ENCODE measurements at places on chromosomes 5 and 9. TPM values are rescaled to one million over a fixed set of nuclear protein-coding genes. Genes with fewer than 3 reads are reported as not detected.

GRCh38 chr9:23702311-23702922 lies 123.6 kb downstream of the ELAVL2 start:
- H3K27me3 ChIP-seq, result no peaks in the 10 kb centered on the region
- H3K27ac ChIP-seq, result no peak overlapping the region
- no peak for DNase-seq
- H3K36me3 ChIP-seq, result no peaks in the 10 kb centered on the region

DNA sequence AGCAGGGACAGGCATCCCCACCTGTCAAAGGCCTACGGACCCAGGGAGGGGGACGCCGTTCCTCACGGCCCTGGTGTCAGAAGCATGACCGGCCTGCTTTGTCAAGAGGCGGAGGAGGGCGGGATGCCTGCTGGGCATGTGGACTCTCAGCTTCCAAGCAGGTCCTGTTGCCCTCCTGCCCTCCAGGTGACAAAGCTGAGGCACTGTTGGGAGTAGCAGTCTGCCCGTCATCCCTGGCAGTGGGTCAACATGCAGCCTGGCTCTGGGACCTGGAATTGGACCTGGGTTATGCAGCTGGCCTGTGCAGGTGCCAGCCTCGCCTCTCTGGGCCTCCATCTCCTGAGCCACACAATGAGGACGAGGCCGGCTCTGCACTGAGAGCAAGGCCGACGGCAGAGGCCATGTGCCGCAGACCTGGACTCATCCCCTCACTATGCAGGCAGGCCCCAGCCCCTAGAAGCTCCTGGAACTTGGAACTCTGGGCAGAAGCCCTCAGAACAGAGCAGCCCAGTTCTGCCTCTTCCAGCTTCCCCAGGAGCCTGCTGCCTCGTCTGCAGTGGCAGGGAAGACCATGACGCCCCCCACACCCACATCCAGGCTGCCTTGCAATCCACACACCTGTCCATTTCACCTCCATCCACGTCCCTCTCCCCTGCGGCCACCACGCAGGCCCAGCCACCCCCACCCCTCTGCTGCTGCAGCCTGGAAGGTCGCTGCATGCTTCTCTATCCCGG lies 20.8 kb upstream of the FCN1 start:
- peaks cover 27% of the 10 kb centered on the region for H3K27me3 ChIP-seq
- no peak overlapping the region for H3K4me3 ChIP-seq
- no peak for DNase-seq
- no peaks in the 10 kb centered on the region for H3K4me1 ChIP-seq
- H3K36me3 ChIP-seq, result no peaks in the 10 kb centered on the region
- H3K27ac ChIP-seq, result no peak overlapping the region

DNA sequence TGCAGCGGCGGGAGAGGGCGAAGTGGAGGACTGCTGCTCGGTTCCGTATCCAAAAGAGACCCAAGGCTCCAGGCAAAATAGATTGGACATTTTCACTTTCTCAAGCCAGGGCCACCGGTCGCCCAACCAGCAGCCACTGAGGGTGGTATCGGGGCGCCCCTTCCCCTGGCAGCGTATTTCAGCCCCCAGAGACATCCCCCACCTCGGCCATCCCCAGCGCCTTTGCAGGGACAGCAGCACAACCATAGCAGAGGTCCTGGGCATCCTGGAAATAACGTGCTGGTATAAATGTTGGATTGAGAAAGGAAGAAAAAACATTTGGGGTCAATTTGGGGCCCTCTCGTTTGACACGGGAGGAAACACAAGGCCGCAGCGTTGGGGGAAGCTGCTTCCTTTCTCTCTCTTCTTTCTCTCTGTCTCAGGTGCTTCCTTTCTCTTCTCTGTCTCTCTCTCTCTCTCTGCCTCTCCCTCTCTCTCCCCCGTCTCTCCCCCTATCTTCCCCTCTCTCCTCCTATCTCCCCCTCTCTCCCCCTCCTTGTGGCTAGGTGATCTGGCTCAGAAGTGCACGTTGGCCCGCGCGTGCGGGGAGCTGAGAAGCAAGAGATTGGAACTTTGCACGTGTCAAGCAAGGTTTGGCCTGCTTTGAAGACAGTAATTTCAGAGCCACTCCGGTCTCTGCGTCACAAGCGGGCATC lies 624 bp upstream of the RETREG1 start:
- DNase-seq, result no peak
- H3K27me3 ChIP-seq, result peaks cover 30% of the 10 kb centered on the region
- H3K27ac ChIP-seq, result no peak overlapping the region

DNA sequence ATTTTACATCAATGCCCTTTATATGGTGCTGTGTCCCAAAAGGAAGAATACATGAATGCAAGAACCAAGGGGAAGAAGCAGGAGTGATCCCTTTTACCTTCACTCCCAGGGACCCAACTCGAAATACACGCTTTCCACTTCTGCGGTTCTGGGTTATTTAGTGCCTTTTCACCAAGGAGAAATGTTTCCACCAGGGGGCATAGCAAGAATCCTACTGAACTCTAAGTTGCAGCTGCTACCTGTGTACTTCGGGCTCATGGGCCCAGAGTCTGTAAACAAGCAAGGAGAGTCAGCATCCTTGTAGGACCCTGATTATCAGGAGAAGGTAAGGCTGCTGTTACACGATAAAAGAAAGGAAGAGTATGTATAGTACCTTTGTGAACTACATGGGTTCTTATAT lies 45.7 kb downstream of the DPYSL3 start:
- H3K4me1 ChIP-seq, result no peaks in the 10 kb centered on the region
- no peak overlapping the region for H3K27ac ChIP-seq
- no peak overlapping the region for H3K4me3 ChIP-seq
- no peak for DNase-seq
- no peaks in the 10 kb centered on the region for H3K27me3 ChIP-seq
- H3K36me3 ChIP-seq, result no peaks in the 10 kb centered on the region

- peak overlapping the region; percentile 62 for H3K27ac ChIP-seq
- H3K4me3 ChIP-seq, result no peak overlapping the region
- no peaks in the 10 kb centered on the region for H3K4me1 ChIP-seq
- peaks cover 70% of the 10 kb centered on the region for H3K27me3 ChIP-seq
These were observed 8.1 kb downstream of the BARHL1 start for GRCh38 chr9:132590318-132591182.

DNA sequence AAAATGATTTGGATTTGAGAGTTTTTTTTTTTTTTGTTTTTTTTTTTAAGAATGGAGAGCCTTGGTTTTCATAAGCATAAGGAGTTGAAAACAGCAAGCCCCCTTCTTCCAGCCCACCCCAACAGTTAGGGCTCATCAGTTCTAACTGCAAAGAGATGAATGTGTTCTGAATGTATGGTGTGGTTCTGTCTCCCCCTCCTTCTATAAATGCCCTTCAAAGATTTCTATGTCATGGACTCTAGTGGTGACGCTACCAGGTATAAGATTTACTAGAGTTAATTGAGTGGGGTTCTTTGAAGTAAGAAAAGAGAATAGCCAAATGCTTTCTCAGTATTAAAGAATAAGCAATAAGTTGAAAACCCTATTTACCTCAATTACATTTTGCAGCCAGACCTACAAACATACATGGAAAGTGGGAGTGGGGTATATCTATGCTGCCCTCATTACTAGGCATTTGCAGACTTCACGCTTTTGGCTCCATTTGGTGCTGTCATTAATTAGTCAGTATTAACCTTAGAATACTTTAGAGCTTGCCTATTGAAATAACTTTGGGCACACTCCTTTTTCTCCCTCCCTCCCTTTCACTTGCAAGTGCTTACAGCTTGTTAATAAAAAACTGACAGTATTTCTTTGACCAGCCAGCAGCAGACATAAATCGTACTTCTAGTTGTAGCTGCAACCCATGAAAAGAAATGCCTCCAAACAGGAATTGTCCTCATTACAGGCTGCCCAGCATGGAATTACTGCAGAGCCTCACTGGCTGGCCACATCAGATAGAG lies 667.2 kb upstream of the ZNF608 start:
- H3K27ac ChIP-seq, result no peak overlapping the region
- no peaks in the 10 kb centered on the region for H3K36me3 ChIP-seq
- H3K4me3 ChIP-seq, result no peak overlapping the region

DNA sequence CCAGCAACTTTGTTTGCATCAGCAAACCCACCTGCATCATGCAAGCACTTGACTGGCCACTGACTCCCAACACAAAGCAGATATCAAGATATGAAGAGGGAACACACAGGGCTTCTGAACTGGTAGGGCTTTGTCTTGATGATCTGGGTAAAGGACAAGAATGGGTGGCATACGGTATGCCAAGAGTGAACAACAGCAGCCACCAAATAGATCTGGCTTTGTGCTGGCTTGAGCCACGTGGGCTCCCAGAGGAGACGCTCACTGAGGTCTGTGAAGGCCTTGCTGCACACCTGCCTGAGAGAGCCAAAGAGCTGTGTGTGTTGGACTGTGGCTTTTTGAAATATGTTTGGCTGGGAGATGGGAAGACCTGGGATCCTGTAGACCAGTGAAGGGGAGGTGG lies 43.5 kb downstream of the FGF1 start:
- H3K4me1 ChIP-seq, result no peaks in the 10 kb centered on the region
- no peak for DNase-seq
- H3K27me3 ChIP-seq, result peaks cover 7% of the 10 kb centered on the region
- H3K4me3 ChIP-seq, result no peak overlapping the region
- no peaks in the 10 kb centered on the region for H3K36me3 ChIP-seq

GRCh38 chr5:180670586-180671359 lies 21.4 kb upstream of the FLT4 start:
- peaks cover 52% of the 10 kb centered on the region for H3K27me3 ChIP-seq
- no peak overlapping the region for H3K4me3 ChIP-seq
- H3K27ac ChIP-seq, result no peak overlapping the region
- no peaks in the 10 kb centered on the region for H3K36me3 ChIP-seq
- peaks cover 33% of the 10 kb centered on the region for H3K4me1 ChIP-seq
- no peak for DNase-seq

- peaks cover 11% of the 10 kb centered on the region for H3K4me1 ChIP-seq
- peaks cover 29% of the 10 kb centered on the region for H3K36me3 ChIP-seq
- peaks cover 34% of the 10 kb centered on the region for H3K27me3 ChIP-seq
- no peak for DNase-seq
- H3K4me3 ChIP-seq, result no peak overlapping the region
- no peak overlapping the region for H3K27ac ChIP-seq
These were observed 6.3 kb downstream of the STC2 start for GRCh38 chr5:173321886-173322285.

DNA sequence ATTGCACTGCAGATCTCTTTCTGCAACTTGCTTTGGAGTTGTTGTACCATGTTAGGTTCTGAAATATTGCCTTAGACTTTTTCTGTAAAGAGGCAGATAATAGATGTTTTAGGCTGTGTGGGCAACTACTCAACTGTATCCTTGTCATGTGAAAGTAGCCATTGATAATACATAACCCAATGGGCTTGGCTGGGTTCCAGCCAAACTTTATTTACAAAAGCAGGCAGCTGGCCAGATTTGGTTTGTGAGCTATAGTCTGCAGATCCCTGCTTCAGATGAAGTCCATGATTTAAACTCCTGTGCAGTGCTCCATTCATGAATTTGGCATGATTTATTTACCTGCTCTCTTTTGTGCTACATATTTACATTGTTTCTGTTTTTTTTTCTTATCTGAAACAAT lies 300.4 kb downstream of the IRX2 start:
- H3K4me3 ChIP-seq, result no peak overlapping the region
- no peak overlapping the region for H3K27ac ChIP-seq
- no peaks in the 10 kb centered on the region for H3K36me3 ChIP-seq
- H3K27me3 ChIP-seq, result peaks cover 55% of the 10 kb centered on the region
- H3K4me1 ChIP-seq, result no peaks in the 10 kb centered on the region

- H3K4me1 ChIP-seq, result no peaks in the 10 kb centered on the region
- no peak for DNase-seq
- no peaks in the 10 kb centered on the region for H3K36me3 ChIP-seq
These were observed 298.7 kb upstream of the CDH6 start for GRCh38 chr5:30894811-30895210.

The RCL1 gene
- total RNA-seq, result 18.7 TPM

The CCL21 gene
- total RNA-seq, result not detected

The ZSWIM6 gene
- total RNA-seq, result 33.4 TPM
